Head of caudate nucleus (tissue), 42 donors: ENCODE measurements at places on chromosomes 5 and 9.

DNA sequence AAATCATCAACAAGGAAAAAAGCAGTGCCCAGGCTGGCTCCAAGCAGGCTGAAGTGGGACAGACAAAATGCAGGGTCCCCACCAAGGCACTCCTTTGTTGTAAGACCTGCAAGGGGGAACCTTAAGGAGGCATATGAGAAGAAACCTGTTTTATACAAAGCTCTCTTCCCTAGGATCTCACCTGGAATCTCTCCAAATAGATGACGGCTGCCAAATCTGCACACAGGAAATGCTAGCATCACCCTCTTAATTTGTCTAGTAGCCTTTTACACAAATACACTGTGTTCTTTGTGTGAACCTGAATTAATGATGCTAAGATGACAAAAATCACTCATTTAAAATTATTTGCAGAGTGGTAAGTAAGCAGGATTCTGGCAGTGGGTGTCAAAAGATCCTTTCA, 280.2 kb downstream of the SPOCK1 start:
- DNase-seq = no peak

DNA sequence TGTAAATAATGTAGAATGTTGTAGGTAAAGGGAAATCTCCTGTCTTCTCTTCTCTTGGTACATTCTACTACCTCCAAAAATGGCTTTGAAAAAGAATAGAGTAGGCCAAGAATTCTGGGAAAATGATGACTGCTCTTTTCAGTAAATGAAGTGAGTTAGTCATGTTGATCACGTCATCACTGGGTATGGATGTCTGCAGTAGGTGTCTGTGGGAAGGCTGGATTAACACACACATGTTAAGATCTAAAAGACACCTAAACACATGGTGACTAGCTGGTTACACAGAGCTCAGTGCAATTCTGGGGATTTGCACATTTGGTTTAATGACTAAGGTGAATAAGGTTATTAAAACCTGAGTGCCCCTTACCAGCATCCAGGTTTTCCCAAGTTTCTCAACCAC, 161.5 kb downstream of the CEP120 start:
- DNase-seq = no peak

DNA sequence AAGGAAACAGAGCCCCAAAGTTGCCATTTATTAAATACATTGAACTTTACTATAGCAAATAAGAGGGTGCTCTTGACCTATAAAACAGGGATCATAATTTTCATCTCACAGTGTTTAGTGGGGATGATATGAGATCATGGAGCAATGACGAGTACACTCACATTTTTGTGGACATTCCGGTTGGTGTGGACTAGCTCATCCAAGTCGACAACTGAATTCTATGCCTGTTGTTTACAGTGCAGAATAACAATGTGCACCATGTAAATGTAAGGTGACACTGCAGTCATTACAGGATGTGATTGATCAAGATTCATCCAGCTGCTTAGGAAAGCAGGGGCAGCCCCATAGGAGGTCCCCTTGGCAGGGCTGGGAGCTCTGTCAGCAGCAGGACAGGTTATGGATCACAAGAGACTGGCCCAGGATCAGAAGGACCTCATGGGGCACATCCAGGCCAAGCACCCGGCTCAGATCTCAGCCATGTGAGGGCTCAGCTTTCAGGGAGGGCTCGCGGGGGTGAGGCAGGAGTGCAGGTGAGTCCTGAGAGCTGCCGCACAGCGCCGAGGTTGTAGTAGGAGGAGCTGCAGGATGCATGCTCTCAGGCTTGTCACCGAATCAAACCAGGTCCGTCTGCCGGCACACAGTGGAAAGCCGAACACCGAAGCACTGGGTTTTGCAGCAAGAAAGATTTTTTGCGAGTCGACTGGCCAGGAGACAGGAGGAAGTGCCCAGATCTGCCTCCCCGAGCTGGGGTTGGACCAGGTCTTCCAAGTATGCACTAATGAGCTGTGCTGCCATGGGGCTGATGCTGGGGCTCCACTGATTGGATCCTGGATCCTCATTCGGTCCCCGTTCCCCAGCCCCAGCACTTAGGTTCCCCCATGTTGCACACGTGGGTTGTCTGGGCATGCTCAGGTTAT, 28.2 kb downstream of the MRPL36 start:
- no peak for DNase-seq

- peak; percentile 6 for DNase-seq
Measured at GRCh38 chr5:23507278-23507685, at the start of gene PRDM9. Gene PRDM9 (plus strand): TSS chr5:23507609. CDS start chr5:23509034, 1,425 bp downstream.

DNA sequence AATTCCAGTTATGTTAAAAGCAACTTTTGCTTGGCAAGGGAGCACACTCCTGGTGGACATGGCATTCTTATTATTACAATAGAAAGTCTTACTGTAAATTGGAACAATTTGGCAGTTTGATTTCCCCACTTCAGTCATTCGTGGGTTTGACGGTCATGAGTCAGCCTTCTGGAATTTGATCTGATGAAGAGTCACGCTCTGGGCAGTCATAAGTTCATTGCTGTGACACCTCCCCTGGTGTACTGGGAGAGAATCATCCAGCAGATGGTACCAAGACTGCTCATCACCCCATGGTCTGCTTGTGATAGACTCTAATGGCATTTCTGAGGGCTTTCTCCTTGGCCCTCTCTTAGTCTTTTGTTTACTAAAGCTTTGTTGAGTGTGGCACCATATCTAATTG, 53.8 kb downstream of the GLRA1 start:
- no peak for DNase-seq

DNA sequence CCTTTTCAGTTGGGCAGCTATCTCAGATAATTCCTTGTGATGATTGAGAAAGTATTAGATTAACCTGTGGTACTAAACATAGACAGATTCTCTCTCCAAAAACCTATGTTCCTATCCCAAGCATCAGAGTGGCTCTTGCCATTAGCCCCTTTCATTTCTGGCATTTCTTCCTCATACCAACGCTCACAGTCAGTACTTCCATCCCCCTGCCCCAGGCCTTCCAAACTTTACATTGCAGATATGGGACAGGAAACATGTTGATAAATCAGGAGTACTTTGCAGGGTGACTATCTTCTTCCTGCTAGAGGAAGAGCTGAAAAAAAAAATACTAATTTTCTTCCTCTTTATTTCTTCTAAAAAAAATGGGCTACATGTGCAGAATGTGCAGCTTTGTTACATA, 442.6 kb upstream of the RGMB start:
- DNase-seq = no peak

DNA sequence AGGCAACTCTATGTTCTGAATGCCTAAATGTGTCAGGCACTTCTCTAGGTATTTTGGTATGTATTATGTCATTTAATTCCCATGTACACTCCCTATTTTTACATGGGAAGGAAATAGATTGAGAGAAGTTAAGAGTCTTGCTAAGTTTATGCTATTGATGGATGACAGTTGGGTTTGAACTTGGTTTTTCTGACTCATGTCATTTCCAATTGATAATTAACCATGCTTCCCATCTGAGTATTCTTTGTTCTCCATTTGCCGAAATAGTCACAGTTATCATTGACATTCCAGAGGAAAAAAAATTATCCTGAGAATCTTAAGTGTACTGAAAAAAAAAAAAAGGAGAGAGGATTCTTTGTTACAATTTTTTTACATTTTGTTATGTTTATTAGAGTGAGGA, 23.1 kb upstream of the DMRTA1 start:
- DNase-seq = no peak

DNA sequence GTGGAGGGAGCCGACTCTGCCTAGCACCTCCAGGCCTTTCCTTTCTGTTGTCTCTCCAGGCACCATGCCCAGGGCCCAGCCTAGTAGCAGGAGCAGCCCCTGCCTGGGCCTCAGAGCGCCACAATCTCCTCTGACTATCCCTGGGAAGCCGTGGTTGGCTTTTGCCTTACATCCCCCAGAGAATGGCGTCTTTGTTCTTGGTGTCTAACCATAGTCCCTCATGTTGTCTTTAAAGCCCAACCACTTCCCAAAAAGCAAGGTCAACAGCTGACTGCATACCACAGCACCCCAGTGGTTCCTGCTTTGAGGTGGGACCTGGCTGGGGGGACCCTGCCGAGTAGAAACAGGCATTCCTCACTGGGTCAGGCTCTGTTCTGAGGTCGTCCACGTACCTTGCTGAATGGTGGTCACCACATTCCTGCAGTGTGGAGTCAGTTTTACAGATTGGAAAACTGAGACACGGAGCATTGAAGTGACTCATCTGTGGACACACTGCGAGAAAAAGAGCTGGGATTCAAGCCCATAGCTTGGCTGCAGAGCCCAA, 13.7 kb upstream of the CERCAM start:
- no peak for DNase-seq

- DNase-seq = no peak
Measured at GRCh38 chr5:109146591-109146990, 263.2 kb downstream of the PJA2 start.

DNA sequence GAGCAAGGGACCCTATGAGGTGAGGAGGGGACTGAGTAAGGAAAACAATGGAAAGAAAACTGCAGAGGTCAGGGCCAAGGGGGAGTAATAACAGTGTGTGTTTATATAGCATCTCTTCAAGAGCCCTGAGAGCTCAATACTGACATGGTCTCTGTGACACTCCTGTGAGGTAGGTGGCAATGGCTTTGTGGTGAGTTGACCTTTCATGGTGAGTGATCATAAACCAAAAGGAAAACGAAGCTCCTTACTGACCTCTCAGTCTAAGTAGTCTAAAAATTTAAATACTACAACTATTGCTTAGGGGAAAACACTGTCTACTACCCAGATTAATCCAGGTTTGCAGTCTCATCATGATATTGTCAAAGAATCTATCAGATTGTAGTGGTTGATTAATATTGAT, 130.9 kb downstream of the SNCAIP start:
- DNase-seq = no peak

DNA sequence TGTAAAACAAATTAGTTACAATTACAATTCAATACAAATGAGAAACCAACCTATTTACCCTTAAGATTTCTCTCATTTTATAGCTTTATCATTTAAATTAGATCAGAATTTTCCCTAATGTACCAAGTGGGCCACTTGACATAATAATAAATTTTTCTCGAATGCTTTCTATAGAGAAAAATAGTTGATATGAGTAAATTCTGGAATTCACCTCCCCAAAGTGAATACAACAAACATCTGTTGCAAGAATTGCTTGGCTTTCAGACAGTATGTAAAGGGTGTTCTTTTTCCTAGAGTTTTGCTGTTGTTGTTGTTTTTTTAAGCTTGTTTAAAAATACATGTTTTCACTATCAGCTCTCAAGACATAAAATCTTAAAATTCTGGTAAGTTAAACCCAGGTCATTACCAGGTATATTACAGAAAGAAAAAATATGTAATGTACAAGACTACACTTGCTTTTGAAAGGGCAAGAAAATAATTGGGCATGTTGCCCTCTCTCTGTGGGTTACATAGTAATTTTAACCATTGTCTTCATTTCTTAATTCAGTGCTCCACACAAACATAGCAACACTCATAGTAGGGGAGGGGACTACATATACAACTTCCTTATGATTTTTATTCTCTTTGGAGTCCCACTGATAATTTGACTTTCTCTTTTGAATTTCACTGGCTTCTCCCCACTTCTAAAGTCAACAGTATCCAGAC, 200.6 kb downstream of the ARL15 start:
- no peak for DNase-seq

DNA sequence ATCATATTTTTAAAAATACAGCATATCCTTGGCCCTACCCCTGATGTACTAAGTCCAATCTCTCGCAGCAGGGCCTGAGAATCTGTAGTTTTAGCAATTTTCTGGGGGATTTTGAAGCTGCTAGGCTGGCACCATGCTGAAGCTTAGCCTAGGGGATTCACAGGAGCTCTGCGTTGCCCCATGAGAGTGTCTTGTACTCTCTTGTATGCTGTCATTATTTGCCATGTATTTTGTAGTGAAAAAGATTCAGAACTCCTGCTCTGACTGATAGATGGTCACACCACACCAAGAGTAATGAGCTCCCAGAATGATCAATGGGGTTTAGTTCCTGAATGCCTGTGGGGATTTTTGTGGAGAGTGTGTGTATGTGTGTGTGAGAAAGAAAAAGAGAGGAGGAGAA, 20.7 kb upstream of the TRMT10B start:
- no peak for DNase-seq

GRCh38 chr5:126053630-126054029, 369.6 kb upstream of the GRAMD2B start:
- no peak for DNase-seq

- no peak for DNase-seq
Measured at GRCh38 chr5:107285772-107286171, 385.0 kb downstream of the EFNA5 start.

DNA sequence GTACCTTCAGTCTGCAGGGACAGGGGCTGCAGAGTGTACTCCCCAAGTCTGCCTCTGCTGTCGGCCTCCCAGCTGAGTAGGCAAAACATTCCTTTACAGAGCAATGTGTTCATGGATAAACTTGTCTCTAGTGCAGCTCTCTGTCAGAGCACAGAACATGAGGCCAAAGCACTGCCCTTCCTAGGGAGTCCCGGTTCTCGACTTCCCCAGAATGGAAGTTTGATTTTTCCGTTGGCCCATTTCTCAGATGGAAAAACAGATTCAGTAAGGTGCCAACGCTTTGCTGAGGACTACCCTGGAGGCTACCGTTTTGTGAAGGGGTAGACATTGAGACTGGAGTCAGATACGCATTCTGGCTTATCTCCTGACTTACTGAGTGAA, 422 bp upstream of the TRIM32 start:
- DNase-seq = no peak

- no peak for DNase-seq
Measured at GRCh38 chr9:72539824-72540347, 18.5 kb downstream of the TMC1 start.

DNA sequence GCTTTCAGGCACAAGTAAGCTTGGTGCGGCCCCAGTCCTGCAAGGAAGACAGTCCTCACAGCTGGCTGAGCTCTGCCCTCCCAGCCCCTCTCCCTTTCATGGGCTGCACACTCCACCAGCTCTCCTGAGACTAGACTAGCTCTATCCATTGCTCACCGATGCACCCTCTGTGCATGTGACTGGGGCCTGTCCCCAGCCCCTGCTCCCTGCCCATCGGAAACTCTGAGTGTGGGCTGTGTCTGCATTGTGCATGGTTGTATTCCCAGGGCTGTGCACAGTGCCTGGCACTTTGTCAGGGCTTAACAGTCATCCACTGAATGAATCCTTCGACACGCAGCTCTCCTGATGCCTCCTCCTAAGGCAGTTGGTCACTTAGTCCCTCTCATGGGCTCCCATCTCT, 92.2 kb downstream of the PPARGC1B start:
- no peak for DNase-seq

DNA sequence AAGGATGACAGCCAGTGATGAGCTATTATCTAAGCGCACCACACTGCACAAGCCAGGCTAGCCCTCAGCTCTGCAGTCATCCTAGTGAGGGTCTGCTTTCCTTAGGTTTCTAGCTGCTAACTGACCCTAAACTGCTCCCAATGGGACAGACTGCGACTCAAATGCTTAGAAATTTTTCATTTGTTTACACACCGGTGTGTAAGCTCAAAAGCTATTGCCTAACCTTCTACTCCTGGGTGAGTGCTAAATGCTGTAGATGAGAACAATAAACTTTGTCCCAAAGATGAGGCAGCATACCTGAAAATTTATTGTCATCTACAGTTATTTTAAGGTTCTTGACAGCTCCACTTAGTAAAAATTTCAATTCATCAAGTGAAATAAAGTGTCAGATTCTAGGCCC, 311.4 kb downstream of the TMEM167A start:
- DNase-seq = no peak
